ENCODE measurements at places on chromosomes 16 and 17.

DNA sequence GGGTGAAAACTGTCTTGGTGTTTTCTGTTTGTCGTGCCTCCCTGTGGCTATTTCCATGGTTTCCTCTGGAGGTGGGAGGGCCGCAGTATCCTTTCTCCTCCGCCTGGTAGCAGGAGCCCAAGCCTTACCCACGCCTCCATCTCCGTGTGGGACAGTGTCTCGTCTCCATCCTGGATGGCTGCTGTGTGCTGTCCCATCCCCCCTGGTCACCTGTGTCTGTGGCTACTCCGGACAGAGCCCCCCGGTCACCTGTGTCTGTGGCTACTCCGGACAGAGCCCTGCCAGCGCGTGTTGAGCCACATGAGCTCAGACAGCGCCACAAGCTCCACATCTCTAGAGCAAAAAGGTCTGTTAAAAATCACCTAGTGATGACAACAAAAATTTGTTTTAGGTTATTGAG is 198.2 kb upstream of the CHMP6 start:
- DNase-seq, result no peak

GRCh38 chr17:55386796-55387332 is 34.8 kb downstream of the MMD start:
- DNase-seq, result no peak

DNA sequence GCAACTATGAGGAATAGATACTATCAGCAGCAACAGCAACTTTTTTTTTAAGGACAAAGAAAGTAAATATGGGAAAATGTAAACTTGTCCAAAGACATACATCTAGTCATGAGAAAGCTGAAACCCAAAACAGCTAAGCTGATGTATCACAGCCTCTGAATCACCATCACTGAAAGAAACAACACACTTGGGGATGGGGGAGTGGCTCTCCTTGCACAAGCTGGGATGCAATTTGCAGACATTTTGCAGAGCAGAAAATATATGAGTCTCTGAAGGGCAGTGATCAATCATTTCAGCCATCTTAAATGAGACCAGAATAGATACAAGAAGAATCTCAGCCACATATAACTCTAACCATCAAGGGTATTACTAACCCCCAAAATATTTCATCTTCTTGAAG is 79.1 kb downstream of the GRIN2A start:
- DNase-seq, result no peak

DNA sequence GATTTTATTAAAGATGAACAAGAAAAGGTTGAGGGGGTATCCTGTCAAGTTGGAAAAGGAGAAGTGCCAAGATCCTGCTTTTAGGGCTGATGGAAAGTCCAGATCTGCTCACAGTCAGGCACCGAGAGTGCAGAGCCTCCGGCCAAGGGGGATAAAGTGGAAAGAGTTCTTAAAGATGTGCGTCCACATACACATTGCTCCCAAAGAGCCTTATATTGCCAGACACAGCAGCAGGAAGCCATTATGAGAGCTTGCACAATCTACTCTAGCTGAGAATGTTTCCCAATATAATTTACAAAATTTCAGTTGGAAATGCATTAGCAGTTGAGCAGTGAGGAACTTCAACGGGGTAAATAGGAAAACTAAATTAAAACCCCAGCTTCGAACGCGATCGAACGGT is 95.6 kb downstream of the SALL1 start:
- DNase-seq, result no peak

GRCh38 chr17:61155590-61156237 is 243.9 kb upstream of the TBX2 start:
- no peak for DNase-seq

GRCh38 chr17:2040942-2041560 is 771 bp upstream of the OVCA2 start:
- no peak for DNase-seq

DNA sequence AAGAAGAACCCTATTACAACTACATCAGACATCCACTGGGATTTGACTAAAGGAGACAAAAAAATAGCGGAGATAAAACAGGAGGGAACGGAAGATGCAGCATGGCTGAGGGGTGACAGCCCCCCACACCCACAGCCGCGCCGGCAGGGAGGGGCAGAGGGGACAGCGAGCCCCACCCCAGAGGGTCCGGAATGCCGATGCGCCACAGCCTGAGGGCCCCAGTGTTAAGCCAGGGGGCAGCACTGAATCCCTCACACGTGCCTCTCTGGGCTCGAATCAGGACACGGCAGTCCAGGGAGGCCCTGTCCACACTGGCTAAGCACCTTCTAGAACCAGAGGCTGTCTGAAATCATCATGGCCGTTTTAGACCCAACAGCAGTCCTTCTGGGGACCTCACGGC is 18.8 kb downstream of the MAP1LC3B start:
- no peak for DNase-seq

DNA sequence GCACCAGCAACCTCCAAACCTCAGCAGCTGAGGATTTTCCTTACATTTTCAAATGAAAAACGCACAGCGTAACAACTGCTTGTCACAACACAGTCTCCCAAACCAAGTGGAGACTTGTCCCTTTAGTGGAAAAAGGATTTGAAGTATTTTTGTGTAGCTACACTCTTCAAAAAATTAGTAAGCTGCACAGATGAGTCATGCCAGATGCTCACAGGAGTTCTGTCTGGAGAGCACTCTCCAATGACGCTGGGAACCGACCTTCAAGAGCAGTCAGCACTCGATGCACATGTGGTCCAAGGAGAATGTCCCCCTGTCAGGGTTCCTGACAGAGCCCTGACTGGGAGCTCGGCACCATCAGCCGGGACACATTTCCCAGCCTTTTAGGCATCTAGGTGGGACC is 39.8 kb downstream of the MAP1LC3B start:
- no peak for DNase-seq

- DNase-seq, result no peak
Measured at GRCh38 chr17:2084036-2084765, 29.3 kb downstream of the HIC1 start.

DNA sequence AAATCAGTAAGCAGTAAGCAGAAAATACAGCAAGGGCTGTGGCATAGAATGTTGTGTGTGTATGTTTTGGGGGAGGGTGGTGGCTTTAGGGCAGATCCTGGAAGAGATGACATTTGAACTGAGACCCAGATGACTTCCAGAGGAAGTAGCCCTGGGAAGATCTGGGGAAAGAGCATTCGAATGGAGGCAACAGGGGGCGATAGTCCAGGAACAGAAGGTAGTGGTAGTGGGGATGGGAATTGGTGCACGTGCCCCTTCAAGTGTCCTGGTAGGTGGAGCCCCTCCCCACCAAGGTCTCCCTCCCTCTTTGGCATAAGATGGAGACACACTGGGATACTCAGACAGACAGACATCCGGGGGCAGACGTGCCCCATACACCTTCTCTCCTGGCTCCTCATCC is 14.1 kb downstream of the ARHGEF15 start:
- no peak for DNase-seq

DNA sequence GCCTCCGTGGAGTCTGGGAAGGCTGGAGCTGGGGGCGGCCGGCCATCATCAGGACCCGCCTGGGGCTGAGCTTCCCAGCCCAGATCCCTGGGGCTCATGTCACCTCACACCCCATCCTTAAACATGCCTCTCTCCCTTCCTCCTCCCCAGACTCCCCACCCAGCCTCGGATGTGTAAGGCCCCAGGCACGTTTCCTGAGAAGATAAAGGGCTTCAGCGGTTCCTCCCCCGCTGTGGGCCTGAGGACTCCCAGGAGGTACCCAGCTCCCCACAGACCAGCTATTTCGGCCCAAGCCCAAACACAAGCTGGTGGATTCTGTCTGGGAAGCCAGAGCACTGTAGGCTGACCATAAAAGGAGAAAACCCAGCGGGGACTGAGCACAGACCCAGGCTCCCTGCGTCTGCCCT is 49.2 kb downstream of the MYH11 start:
- DNase-seq, result no peak

DNA sequence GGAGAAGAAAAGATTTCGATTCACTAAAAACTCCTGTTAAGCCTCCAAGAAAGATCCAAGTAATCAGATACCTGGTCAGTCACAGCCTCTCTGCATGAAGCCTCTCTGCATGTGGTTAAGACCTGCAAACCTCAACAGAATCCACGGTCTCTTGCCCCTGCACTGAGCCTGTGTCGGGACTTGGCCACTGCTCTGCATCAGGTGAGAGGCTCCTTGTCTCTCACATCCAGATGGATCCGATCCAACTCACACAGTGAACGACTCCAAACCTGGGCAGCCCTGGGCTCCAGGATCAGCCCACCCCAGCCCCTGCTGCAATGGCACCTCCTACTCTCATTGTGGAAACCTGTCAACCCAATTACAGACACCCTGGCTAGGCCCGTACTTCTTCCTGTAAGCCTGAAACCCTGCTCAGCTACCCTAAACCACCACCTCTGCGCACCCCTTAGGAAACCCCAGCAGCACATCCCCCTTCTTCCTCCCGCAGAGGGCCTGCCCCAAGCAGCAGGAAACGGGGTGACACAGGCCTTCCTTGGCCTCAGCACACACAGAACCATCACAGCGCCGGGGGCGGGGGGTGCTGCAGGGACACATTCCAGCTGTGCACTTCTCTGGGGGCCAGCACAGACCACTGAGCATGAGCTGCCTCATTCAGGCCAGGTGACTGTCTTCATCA is 129.5 kb downstream of the ANKRD11 start:
- peak; percentile 84 for DNase-seq

DNA sequence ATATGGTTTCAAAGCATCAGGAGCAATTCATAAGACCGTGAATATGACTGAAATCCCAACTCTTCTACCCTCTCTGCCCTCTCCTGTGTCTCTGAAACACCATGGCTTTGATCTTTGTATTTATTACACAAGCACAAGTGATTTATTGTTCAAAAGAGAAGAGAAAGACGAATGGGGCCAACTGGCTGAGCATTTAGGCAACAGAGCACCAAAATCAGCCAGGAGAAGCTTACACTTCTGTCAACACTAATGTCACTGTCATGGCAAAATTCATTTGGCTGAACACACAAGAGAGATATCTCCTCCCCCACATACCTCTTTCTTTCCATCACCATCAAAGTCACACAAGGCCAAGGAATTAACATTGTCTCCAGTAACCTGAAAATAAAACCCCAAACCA is 9.3 kb downstream of the BBS2 start:
- DNase-seq, result no peak

- no peak for DNase-seq
Measured at GRCh38 chr16:55815320-55815719, 17.6 kb downstream of the CES1 start.

- no peak for DNase-seq
Measured at GRCh38 chr16:49556606-49557446, 183.2 kb downstream of the C16orf78 start.

GRCh38 chr17:609232-609810 is 105.3 kb downstream of the VPS53 start:
- DNase-seq, result no peak

GRCh38 chr16:16021988-16022682 is 72.7 kb downstream of the ABCC1 start:
- no peak for DNase-seq

GRCh38 chr16:56744996-56745640 is 15.2 kb downstream of the NUP93 start:
- DNase-seq, result no peak

- DNase-seq, result no peak
Measured at GRCh38 chr16:83967838-83968305, at the start of gene NECAB2. NECAB2 (plus strand) TSS chr16:83968244; CDS start chr16:83968649, 405 bp downstream.

DNA sequence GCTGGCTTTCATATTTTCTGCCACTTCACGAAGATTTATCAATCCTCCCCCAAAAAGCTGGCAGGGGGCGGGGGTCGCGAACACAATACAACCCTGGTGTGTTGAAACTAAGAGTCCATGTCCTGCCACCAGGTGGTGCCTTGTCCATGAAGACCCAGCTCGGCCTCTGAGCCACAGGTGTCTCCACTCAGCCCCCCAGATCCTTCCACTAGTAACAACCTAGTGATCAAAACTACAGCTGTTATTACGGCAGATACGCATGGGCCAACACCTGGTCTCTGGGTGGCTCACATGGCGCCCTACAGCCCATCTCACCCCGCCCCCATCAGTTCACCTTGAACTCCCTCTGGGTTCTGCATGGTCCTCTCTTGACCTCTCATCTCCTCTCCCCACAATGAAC is 27.7 kb downstream of the USP7 start:
- no peak for DNase-seq

DNA sequence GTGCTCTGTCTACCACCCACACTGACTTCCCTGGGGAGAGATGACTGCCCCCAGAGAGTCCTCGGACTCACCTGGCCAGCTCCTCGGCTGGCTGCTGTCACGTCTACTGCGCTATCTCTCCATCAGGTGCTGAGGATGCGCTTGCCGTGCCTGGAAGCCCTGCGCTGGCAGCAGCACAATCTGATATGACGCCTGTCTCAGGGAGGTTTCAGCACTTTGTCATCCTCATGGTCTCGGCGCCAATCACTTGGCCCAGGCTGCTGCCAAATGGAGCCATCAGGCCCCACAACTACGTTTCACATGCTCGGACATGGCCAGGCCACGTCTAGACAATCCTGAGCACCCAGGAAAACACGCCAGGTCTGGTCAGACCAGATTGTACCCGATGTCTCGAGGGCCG is 46.7 kb downstream of the FOXL1 start:
- DNase-seq, result no peak

- DNase-seq, result no peak
Measured at GRCh38 chr16:10968498-10968897, 24.1 kb downstream of the CLEC16A start.

GRCh38 chr17:82124101-82124500 is 26.1 kb upstream of the FASN start:
- no peak for DNase-seq

DNA sequence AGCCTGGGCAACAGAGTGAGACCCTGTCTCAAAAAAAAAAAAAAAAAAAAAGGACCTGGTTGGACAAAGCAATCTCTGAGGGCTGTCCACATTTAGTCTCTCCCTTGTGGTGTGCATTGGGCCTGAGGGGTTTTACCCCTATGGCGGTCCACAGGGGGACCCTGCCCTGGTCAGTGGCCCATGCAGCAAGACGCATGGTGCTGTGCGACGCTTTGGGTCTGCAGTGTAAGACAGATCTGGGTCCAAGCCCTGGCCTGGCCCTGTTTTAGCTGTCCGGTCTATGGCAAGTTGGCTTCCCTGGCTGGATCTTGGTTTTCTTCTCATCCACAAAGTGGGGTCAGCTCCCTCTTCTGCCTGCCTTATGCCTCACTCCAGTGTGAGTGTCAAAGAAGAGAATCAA is 123.2 kb upstream of the NLRP1 start:
- no peak for DNase-seq

DNA sequence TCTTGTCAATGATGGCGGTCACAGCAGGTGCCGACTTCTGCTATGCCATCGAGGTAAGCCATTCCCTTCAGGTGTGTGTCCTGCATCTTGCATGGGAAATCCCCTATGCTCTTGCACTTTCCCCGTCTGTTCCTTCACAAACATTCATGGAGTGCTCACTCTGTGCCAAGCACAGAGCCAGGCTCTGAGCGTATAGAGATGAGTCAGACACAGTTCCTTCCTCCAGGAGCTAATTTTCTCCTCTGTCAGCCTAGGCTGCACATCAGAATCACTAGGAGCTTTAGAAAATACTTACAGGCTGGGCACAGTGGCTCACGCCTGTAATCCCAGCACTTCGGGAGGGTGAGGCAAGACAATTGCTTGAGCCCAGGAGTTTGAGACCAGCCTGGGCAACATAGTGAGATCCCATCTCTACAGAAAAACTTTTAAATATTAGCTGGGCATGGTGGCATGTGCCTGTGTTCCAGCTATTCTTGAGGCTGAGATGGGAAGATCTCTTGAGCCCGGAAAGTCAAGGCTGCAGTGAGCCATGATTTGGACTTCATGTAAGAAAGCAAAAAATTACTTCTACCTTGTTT is 14.1 kb downstream of the PRMT7 start:
- no peak for DNase-seq
